Metanephros (tissue), 2 donors: ENCODE measurements at places on chromosomes 12 and 14. TPM values are rescaled to one million over a fixed set of nuclear protein-coding genes. Genes with fewer than 3 reads are reported as not detected.

The CACNA1C gene
- total RNA-seq: 16.4 TPM

The NR1H4 gene
- 11.8 TPM for total RNA-seq

The CLEC4D gene
- total RNA-seq: 1.8 TPM

The PTGR2 gene
- total RNA-seq: 14.8 TPM

The PRH2 gene
- 0.70 TPM for total RNA-seq

The GYS2 gene
- total RNA-seq: not detected

The ZC3H14 gene
- 66.9 TPM for total RNA-seq

The HPD gene
- 0.93 TPM for total RNA-seq

The WDR89 gene
- 14.2 TPM for total RNA-seq

The KRT4 gene
- 0.29 TPM for total RNA-seq

The SLCO1B1 gene
- total RNA-seq: not detected

The OR6C2 gene
- not detected for total RNA-seq

The KRT74 gene
- not detected for total RNA-seq

The PRR4 gene
- 7.2 TPM for total RNA-seq

The BDKRB1 gene
- total RNA-seq: 0.23 TPM

The PPP1R1A gene
- total RNA-seq: 11.9 TPM

The DNAH10 gene
- 1.3 TPM for total RNA-seq

The HOTAIR gene
- 0.99 TPM for total RNA-seq

The DIO2 gene
- 4.4 TPM for total RNA-seq

The OR6C1 gene
- total RNA-seq: not detected

The ACVRL1 gene
- 72.2 TPM for total RNA-seq

The CISTR gene
- not detected for total RNA-seq

The TAS2R30 gene
- total RNA-seq: 15.6 TPM

The AQP6 gene
- total RNA-seq: 18.5 TPM

The LTB4R gene
- total RNA-seq: 6.7 TPM

The RAD51B gene
- 37.7 TPM for total RNA-seq

The IAPP gene
- total RNA-seq: not detected
